ENCODE measurements at places on chromosomes 16 and 17.
A peak's percentile ranks its signal among the peaks of the same experiment; 100 is the strongest.

GRCh38 chr16:66918803-66919568 lies at the start of gene CDH16:
Gene CDH16, minus strand, starts transcription at chr16:66918885. Its CDS starts 820 bp downstream, at chr16:66918065.
- no peak for DNase-seq

GRCh38 chr16:56212144-56212543 lies 20.9 kb downstream of the GNAO1 start:
- no peak for DNase-seq

GRCh38 chr17:74499992-74500391 lies 31.3 kb downstream of the CD300LB start:
- no peak for DNase-seq

GRCh38 chr17:76527430-76528111 lies 9.9 kb downstream of the CYGB start:
- no peak for DNase-seq

- no peak for DNase-seq
Observed at GRCh38 chr16:23222929-23223328, 40.4 kb downstream of the SCNN1G start.

- DNase-seq, result no peak
Observed at GRCh38 chr17:65527381-65527780, 34.1 kb downstream of the AXIN2 start.

DNA sequence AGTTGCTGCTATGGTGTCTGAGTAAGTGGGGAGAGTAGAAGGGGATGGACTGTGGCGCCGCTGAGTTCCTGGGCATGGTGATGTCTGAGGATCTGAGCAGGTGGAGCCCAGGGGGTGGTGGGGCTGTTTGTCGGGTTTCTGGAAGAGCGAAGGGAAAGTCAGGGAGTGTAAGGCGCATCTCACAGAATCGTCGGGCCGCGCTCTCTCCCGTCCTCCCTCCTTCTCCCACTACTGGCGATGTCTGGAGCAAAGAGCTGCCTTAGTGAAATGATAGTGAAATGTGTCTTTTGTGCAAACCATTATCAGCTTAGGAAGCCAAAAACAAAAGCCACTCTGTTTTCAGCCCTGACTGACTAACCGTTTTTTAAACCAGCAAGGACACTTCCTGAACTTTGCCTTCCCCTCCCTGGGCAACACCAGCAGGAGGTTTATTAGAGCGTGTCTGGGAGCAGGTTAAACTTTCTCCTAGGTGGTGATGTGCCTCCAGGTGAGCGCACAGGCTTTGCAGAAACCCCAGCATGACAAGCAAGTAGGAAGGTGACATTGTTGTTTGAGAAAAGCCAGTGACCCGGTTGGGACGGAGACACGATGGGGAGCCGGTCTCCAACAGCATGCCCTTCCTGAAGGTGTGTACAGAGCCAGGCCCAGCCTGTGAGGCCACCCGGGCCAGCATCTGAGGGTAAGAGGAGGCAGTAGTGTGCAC lies 49.1 kb downstream of the RAB11FIP3 start:
- no peak for DNase-seq

- no peak for DNase-seq
Observed at GRCh38 chr17:62765351-62765750, 42.8 kb downstream of the MARCHF10 start.

GRCh38 chr16:68091380-68092261 lies 6.5 kb downstream of the NFATC3 start:
- peak; percentile 28 for DNase-seq

DNA sequence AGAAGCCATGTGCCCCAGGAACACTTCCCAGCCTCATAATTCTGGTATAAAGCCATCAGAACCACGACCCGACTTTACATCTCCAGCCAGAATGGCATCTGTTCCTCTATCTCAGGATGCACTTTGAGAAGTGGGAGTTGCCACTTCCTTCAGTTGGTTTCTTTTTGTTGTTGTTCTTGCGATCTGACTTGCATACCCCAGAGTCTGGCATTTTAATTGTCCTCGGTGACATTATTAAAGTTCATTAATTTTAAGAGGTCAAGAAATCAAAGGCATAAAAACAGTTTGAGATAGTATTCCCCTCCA lies 13.5 kb downstream of the MARCHF10 start:
- no peak for DNase-seq

DNA sequence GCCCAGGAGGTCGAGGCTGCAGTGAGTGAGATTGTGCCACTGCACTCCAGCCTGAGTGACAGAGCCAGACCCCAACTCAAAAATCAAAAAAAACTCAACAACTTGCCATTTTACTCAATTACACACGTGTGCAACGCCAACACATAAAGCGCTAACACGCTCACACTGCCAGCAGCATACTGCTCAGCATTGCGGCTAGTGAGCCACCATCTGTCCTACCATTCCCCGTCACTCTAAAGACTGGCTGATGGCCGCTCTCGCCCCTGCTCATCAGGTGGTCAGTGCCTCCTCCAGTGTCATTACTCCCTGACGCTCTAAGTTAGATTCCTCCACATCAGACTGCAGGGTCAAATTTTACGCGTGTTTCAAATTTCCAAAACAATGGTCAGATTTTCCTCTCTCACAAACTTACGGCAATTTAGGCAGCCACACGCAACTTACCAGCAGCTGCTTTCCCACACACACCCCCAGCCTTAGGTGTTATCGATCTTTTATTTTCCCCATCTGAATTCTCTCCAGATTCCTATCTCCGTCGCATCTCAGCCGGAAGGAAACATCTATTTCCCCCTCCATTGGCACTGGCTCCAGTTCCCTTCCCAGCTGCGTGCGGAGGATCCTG lies 240.8 kb downstream of the C16orf95 start:
- no peak for DNase-seq

GRCh38 chr16:30738984-30739951 lies 9.0 kb upstream of the PHKG2 start:
- DNase-seq, result no peak

DNA sequence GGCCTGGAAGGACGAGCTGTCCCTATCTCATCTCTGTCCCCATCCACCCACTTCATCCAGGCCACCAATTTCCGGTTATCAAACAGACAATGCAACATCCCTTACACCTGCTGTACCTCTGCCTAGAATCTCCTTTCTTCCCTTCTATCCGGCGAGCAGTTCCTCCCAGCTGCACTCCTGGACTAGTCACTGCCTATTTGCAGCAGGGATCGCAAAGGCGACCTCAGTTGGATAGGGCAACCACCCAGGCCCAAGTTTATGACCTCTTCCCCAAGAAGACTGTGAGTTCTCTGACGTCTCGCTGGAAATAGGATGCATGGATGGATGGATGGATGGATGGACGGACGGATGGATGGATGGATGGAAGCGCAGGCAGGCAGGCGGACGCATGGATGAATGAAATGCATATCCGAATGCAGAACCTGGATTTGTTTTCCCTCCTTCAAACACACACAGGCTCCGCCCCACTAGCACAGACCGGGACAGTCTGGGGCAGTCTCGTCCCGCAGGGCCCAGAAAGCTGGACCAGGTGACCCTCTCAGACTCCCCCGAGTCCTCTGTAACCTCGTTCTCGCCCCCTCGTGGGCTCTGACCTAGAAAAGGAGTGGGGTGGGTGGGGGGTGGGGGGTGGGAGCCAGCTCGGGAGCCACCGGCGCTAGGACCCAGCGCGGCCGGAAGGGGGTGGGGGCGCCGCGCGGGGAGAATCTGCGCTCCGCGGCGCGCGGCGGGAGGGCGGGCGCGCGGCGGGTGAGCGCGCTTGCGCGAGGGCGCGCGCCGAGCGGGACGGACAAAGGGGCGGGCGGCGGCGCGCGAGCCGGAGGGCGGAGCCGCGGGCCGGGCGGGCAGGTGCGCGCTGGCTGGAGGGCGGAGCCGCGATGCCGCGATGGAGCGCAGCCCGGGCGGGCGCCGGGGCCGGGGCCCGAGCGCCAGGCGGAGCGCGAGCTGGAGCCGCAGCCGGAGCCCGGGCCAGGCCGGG lies at the start of gene SBK1:
Gene SBK1, plus strand, starts transcription at position 875 of the 976 bp plus-strand sequence. CDS start 24,867 bp downstream, outside the sequence.
- peak; percentile 81 for DNase-seq

DNA sequence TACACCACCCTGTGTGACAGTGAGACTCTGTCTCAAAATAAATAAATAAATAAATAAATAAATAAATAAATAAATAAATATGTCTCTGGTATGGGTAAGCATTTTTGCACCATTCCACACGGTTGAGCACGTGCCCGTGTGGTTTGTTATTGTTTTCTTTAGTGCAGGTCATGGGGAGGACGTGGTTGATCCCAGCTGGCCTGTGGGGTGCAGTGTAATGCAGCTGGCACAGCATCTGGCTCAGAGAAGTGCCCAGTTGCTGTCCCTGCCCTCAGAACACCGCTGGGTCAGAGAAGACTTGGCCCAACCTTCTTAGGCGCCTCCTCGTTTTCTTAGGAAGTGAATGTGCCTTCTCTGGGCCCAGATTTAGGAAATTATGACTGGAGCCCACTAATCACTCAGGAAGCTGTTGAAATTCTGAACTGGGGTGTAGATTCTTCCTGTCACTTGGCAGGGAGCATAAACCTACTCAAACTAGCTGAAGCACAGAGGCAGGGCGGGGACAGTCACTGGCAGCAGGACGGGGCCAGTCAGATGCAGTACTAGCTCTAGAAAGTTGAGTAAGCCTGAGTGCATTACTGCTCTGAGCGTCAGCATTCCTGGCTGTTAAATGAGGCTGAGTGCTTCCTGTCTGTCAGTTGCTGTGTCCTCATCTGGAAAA lies 85.9 kb downstream of the SNX29 start:
- DNase-seq, result no peak

- DNase-seq, result peak; percentile 64
Observed at GRCh38 chr17:50904518-50905459, 38.6 kb upstream of the TOB1 start.

DNA sequence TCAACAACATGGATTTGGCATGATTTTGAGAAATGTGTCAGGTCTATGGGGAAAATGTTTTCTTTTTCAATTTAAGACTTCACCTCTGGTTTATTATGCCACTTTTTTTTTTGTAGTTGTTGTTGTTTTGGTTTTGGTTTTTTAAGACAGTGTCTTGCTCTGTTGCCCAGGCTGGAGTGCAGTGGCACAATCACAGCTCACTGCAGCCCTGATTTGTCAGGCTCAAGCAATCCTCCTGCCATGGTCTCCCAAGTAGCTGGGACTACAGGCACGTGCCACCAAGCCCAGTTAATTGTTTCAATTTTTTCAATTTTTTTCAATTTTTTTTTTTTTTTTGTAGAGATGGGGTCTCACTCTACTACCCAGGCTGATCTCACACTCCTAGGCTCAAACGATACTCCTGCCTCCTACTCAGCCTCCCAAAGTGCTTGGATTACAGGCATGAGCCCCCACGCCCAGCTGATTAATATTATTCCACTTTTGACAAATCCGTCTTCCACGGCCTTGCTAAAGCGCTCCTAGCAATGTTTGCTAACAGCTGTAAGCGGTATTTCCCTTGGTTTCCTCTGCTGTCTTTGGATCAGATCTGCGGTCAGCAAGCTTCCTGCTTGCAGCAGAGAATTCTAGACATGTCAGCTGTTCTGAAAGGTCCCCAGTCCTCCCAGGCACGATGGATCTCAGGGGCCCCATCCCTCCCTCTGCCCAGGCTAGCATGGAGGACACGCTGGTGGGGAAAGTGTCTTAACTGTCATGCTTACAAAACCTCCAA lies 7.0 kb upstream of the MILR1 start:
- no peak for DNase-seq

GRCh38 chr17:79400989-79401703 lies 209.7 kb downstream of the RBFOX3 start:
- DNase-seq, result peak; percentile 47

DNA sequence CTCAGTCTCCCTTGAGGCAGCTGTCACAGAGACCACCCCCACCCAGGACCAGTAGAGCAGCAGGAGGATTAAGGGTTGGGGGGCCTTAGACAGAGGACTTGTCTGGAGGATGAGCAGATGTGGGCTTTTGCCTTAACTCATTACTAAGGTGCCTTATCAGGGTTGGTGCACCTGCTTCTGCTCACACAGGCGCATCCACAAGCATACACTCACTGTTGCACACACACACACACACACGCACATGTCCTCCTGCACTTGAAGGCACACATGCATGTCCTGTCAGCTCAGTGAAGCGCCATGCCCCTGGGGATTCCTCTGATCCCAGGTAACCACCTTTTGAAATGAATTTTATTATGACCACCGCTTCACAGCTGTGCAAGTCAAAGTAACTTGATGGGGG lies 1.2 kb downstream of the GFAP start:
- DNase-seq, result no peak

GRCh38 chr17:79850571-79851460 lies 11.6 kb upstream of the CBX4 start:
- DNase-seq, result no peak
